ENCODE measurements at places on chromosomes 12 and 14.

DNA sequence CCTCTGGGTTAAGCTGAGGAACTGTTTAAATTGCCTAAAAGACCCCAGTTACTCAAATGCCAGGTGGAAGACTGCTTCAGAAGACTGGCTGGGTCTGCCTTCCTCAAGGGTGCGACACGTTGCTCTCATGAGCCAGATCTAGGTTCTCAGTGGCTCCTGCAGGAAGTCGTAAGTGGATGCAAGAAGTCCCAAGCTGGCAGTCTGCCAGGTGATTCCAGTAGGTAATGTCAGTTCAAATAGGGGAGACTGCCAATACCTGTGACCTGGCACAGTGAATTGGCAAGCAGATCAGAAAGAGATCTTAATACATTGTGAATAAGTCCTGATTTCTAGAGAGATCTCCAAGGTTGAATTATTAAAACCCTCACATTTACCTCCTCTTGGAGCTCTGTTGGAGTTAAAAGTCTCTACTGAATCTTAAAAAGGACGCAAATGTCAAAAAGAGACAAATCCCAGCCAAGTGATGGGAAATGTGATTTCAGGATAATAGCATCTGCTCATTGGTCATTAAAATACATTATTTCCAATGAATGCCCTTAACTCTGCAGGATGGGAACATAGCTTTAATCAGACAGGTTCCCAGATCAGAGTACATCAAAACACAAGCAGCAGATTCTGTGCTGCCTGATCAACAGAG is 98.8 kb upstream of the FRMD6 start:
- DNase-seq = no peak

DNA sequence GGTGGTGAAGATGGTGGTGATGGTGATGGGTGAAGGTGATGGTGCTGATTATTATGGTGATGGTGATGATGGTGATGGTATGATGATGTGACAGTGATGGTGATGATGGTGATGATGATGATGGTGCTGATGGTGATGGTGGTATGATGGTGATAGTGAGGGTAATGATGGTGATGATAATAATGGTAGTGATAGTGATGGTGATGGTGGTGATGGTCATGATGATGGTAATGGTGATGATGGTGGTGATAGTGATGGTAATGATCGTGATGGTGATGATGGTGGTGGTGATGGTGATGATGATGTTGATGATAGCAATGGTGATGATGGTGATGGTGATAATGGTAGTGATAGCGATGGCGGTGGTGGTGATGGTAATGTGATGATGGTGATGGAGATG is 197.9 kb upstream of the ALG10B start:
- no peak for DNase-seq

GRCh38 chr12:77814386-77814785 is 16.3 kb upstream of the NAV3 start:
- DNase-seq = no peak

DNA sequence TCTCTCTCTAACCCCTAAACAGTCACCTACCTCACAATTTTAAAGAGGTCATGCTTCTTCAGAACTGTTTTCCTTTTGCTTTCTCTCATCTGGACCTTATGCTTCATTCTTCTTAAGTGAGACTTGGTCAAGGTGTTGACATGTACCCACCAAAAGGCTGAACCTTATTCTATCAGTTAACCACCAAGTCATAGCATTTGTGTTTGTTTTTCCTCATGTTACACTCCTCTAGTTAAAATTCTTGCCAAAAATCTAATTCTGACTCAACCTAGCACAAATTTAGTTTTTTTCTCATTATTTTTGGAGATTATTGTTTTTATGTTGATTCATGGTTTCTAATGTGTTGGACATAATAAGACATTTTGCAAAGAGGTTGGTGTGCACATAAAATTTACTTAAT is 578.6 kb downstream of the SLC16A7 start:
- DNase-seq = no peak

GRCh38 chr12:61750604-61751003 is 509.6 kb upstream of the USP15 start:
- no peak for DNase-seq

GRCh38 chr12:44247588-44247987 is 411.7 kb downstream of the TMEM117 start:
- no peak for DNase-seq

DNA sequence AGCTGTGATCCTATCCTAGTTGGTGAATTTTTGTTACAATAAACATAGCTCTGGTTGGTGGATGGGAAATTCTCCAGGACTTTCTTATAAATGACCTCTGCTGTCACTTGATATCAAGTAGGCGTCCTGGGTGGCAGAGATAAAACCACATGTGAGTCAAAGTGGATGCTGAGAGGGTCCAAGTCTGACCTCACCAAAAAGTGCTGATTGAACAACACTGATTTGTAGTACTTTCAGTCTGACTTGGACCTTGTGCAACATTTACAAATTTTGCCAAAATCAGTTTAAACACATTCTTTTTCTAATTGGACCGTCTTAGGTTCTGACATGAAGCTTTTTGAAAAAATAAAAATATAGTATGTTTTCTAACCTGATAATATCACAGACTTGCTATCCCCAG is 585.6 kb downstream of the GALC start:
- no peak for DNase-seq

DNA sequence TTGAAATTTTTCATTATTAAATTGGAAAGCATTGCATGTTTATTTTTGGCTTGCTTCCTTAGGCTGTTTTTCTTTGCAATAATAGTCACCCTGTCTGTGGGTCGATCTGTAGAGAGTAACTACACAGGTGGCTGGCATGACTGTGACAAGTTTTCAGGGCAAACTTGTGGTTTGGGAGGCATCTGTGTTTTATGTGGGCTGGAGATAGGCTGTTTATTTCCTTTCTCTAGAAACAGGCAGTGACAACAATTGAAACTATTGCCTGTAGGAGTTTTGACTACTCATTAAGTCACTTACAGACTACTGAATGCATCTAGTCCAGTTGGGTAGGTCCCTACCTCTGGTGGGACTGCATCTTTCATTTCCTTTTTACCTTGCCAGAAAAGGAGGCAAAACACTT is 155.6 kb downstream of the DYRK2 start:
- no peak for DNase-seq

Measured in DMS 273 treated with DMSO at 0.1 percent for 48 hours (cell line).